ENCODE measurements at places on chromosomes 16 and 17.

- no peak for DNase-seq
These were observed 298.1 kb upstream of the IRX5 start for GRCh38 chr16:54632322-54633220.

DNA sequence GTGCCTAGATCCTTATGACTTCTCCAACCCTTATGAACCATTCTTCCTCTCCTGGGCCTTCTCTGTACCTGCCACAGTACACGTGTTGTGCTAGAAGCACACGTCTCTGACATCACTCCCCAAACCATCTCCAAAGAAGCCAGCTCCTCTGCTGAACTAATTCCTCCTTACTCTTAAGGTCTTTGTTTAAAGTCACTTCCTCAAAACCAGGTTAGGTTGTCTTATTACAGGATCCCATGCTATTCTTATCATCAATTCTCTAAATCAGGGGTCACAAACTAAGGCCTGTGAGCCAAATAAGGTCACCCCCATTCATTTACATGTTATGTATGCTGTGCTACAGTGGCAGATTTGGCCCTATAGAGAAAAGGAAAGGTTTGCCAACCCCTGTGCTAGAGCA lies 4.0 kb downstream of the SUPT6H start:
- DNase-seq: no peak

DNA sequence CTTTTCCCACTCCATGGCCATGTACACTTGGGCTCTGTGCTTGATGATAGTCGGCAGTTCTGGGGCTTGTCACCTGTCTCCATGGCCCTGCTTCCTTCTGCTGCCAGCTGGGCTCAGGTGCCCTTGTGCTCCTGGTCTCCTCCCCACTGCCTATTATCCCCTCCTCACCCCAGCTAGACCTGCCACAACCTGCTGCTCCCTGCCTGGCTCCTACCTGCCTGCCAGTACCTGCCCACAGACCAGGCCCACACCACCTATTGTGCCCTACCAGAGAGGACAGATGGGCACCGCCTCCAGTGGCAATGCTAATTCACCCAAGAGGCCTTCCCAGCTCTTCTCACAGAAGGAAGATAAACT lies 538 bp upstream of the RAPGEFL1 start:
- no peak for DNase-seq

DNA sequence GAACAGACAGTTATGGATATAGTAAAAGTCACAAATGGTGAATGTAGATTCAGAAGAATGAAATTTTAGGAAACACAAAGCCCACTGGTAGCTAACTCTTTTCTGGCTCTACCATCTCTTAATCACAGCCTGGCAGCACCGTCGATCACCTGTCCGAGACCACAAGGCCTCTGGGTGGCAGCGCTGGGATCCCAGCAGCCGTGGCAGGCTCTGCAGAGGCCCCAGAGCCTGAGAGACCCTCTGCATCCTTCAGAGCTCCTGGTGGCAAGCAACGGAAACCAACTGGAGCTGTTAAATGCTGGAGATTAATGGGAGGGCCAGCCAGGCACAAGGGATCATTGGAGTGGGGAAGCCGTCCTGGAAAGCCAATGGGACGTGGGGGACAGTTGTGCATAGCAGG lies 26.3 kb downstream of the LAT start:
- DNase-seq: no peak

DNA sequence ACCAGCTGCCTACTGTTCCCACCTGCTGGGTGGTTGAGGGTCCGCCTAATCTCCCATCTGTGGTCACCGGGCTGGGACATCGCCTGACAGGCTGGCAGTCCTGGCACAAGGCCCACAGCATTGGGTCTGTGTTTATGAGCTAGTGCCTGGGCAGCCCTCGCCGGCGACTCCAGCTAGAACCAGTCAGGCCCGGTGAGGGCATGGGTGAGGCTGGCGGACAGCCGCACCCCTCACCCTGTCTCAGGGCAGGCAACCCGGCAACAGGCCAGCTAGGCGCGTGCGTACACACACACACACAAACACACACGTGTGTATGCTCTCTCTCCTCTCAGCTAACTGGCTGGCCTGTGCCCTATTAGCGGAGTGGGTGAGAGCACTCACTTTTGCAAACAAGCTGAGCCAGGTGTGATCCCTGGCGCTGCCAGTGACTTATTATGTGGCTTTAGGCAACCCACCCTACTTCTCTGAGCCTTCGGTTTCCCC lies 10.4 kb downstream of the HSD11B2 start:
- DNase-seq: no peak

DNA sequence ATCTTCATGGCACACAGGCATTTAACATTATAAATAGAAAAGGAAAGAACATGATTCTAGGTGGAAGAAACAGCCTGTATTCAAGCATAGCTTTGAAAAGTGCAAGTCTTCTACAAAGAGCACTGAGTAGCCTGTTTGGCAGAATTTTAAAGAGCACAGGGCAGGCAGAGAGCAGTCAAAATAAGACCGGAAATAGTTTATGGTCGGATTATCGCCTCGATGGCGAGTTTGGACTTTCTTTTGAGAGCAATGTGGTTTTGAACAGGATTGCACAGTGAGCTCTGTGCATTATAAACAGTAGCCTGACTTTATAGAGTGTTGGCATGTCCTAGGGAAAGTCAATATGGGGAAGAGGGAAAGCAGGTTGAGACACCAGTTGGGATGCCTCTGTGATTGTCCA lies 6.2 kb upstream of the TMEM100 start:
- DNase-seq: no peak
